ENCODE measurements at places on chromosomes 16 and 17.
A peak's percentile ranks its signal among the peaks of the same experiment; 100 is the strongest.

- no peak for DNase-seq
Observed at GRCh38 chr17:31053071-31053470, 41.7 kb upstream of the NF1 start.

- no peak for DNase-seq
Observed at GRCh38 chr16:24624102-24624501, 84.7 kb downstream of the RBBP6 start.

DNA sequence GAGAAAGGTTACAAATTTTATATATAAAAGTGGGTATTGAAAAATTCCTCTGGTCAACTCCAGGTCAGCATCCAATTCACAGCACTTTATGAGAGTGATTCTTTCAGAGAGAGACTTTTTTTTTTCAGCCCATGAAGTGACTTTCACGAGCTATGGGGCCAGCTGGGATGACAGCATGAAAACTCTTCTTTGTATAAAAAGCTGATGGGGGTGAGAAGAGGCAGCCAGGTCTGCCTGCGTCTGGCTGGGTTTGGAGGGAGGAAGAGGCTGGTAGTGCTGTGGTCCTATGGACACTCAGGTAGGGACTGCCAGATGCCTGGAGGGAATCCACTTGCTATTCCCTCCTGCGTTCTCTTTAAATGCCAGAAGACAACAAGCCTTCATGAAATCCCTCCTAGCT lies 250.6 kb downstream of the UTP18 start:
- DNase-seq = no peak

- DNase-seq = peak; percentile 45
Observed at GRCh38 chr17:75827308-75828075, 16.7 kb downstream of the UNC13D start.

DNA sequence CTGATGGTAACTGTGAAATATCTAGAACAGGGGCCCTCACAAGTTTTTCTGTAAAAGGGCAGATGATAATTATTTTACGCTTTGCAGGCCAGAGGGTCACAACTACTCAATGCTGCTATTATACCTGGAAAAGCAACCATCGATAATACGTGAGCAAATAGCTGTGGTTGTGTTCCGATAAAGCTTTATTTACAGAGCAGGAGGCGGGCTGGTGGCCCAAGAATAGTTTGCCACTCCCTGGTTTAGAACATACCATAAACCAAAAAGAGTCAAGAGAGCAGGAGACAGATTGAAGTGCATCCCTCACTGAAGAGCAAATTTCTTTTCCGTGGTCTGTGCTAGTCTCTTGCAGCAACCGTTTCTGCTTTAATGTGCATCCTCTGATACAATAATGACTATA lies 77.9 kb upstream of the DYNLRB2 start:
- no peak for DNase-seq
